ENCODE measurements at places on chromosomes 11 and 22.

GRCh38 chr11:33980897-33981296 is 70.6 kb upstream of the CAPRIN1 start:
- no peak for DNase-seq

DNA sequence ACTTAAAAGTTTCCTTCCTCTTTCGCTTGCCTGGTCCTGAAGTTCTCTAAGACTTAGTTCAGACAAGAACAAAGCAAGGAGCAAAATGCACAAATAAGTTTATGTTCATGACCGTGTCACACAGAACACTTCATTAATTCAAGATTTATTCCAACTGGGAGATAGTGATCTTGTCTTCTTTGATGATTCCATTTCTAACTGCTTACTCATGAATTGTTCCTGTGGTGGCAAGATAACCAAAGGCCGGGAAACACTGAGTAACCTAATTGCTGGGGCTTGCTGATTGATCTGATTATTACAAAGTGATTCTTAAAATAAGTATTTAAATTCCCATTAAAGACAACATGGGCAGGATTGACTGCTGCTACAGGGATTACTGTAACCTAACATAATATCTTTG is 1462.9 kb upstream of the RAG2 start:
- no peak for DNase-seq

GRCh38 chr22:25448435-25449051 is 115.9 kb upstream of the GRK3 start:
- DNase-seq = peak; percentile 28

DNA sequence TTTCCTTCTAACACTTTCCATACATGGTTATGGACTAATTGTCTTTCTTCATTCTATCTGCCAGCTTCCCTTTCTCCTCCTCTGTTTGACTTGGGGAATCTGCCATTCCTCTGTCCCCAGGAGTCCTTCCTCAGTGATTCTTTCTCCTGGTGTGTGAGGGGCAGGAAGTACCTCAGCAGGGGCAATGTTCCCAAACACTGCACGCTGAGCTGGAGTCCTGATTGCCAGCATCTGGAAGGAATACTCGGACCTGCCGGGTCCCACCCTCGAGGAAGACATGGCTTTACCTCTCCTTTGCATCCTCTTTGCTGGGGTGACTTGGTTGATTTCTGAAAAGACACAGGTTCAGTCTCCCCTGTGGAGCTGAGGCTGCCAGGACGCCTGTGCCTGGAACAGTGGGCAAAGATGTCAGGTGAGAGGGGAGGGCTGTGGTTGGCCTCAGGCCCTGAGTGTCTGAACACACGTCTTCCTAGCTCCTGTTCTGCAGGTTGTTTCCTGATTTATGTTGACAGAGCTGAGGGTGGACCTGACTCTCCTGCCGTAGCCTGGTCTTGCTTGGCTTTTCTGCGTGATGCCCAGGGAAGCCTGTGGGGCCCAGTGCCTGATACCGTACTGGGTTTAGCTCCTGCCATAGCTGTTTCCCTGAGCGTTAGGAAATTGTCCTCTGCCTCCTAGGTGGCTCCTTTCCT is 4.3 kb downstream of the COX8A start:
- DNase-seq = no peak

- no peak for DNase-seq
Measured at GRCh38 chr22:44316393-44317122, 3.8 kb upstream of the SHISAL1 start.

DNA sequence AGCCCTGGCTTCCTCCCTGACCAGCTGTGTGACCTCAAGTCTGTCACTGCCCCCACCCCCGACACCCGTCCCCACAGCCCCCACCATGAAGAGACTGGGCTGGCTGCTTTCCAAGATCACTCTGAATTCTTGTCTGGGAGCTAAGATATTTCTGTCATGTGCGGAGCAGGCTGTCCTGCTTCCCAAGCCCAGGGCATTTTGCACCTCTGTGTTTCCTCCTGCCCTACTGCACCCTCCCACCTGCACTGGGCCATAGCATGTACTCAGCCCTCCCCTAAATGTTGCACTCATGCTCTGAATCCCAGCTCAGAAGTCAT is 30.3 kb upstream of the MYEOV start:
- no peak for DNase-seq

GRCh38 chr22:42994917-42995562 is 19.9 kb downstream of the PACSIN2 start:
- no peak for DNase-seq

- DNase-seq = no peak
Measured at GRCh38 chr11:12507391-12507790, 130.0 kb downstream of the PARVA start.

DNA sequence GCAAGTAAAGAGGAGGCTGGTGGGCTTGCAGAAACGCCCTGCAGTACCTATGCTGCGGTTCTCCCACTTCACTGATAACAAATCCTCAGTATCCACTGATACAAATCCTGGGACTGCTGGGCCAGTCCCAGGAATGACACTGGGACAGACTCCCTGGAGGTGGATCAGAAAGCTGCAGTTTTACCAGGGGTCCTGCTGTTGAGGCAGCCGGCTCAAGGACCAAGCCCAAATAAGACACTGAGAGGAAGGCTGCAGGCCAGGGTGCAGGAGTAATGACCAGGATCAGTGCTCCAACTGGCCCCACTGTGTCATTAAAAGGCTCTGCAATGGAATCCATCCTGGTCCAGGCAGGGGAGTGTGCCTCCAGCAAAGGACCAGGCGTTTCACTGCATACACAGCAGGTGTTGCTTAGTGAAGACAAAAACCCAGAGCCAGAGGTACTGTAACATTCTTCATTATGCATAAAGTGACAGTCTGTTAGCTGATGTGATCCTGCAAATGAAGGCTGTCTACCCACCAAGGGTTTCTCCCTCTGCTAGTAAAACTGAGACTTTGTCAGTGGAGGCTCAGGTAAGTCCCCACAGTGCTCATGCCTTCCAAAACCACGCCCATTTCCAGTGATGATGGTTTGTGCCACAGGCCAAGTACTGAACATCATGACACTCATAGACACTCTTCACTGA is 1.4 kb upstream of the C22orf39 start:
- DNase-seq = peak; percentile 13

- peak; percentile 16 for DNase-seq
Measured at GRCh38 chr22:17106785-17107546, 14.2 kb downstream of the TMEM121B start.

GRCh38 chr11:35127619-35128018 is 11.4 kb upstream of the CD44 start:
- DNase-seq = no peak

- DNase-seq = no peak
Measured at GRCh38 chr22:37188901-37189466, 937 bp upstream of the C1QTNF6 start.

- no peak for DNase-seq
Measured at GRCh38 chr11:132072044-132072857, 701.8 kb downstream of the NTM start.

GRCh38 chr11:94486068-94486467 is 7.6 kb downstream of the MRE11 start:
- no peak for DNase-seq

- no peak for DNase-seq
Measured at GRCh38 chr11:118679483-118679882, at the start of gene TREH. TSS of gene TREH (minus strand) at chr11:118679650. CDS start at chr11:118679627, 23 bp downstream.

DNA sequence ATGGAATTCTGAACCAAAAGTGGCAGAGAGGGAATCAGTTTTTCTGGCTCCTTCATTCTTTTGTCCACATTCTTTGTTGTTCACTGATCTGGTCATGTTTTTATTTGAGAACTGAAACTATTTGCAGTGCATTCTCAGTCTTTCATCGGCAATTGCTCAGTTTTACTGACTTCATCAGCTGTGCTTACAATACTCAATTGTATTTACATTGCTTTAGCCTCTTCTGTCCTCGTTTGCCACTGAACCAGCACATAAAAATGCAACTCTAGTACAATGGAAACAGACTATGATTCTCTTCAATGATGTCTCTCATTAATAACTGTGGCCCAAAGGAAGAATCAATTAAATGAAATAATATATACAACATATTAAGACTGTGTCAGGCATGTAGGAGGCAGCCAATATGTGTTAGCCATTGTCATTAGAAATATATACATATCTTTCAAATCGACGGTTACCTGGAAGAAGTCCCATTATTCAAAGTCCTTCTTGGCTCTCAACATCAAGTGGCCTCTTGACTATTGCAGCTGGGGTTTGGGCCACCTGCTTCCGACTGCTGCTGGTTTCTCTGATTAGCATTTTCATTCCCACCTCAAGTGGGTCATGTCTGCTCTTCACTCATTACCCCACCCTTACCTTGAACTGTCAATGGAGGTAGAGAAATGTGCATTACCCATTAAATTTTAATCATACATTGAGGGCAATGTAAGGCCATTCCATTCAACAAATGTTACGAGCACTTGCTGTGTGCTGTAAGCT is 600.1 kb downstream of the INSC start:
- no peak for DNase-seq

- peak; percentile 74 for DNase-seq
Measured at GRCh38 chr11:13010749-13011465, 1.8 kb downstream of the RASSF10 start.

All from neural progenitor cell (in vitro differentiated cells).